Stimulated activated CD4-positive, alpha-beta T cell treated with anti-CD3 and anti-CD28 coated beads, Interleukin-12 subunit alpha, Interleukin-12 subunit beta, amount 100 ng/mL, for 4 hours (primary cell): ENCODE measurements at places on chromosomes 1 and 21.

GRCh38 chr1:225469051-225469450 lies 41.2 kb upstream of the LBR start:
- no peak for DNase-seq

GRCh38 chr1:198656500-198656932 lies 17.7 kb downstream of the PTPRC start:
- DNase-seq: peak; percentile 54

DNA sequence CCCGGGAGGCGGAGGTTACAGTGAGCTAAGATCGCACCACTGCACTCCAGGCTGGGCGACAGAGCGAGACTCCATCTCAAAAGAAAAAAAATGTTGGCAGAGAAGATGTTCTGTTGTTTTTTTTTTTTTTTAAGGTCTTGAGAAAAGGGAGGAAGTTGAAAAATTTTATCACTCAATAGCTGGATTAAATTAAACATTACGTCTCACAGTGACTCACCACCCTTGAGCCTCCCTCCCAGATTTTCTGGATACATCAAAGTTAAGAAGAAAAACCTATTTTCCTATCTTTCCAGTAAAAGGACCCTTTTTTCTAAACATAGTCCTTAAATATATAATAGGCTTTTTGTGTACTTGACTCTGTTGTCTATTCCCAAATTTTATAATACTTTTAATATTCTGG lies 35.5 kb downstream of the IFNAR1 start:
- no peak for DNase-seq

GRCh38 chr21:34939673-34940331 lies 109.3 kb downstream of the RUNX1 start:
- DNase-seq: no peak

DNA sequence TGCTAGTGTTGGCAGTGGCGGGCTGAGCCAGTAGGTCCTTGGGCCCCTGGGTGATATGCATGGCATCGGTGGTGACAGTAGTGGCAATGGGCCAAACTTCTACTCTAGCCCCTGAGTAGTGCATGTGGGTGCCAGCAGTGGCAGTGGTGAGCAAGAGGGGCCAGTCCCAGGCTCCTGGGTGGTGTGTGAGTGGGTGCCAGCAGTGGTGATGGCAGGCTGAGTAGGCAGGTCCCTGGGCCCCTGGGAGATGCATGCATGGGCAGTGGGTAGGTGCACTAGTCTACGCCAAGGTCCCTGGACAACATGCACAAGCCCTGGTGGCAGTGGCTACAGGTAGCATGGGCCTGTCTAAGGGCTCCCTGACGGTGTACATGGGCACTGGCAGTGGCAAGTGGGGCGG lies 24.6 kb upstream of the TTC22 start:
- no peak for DNase-seq

DNA sequence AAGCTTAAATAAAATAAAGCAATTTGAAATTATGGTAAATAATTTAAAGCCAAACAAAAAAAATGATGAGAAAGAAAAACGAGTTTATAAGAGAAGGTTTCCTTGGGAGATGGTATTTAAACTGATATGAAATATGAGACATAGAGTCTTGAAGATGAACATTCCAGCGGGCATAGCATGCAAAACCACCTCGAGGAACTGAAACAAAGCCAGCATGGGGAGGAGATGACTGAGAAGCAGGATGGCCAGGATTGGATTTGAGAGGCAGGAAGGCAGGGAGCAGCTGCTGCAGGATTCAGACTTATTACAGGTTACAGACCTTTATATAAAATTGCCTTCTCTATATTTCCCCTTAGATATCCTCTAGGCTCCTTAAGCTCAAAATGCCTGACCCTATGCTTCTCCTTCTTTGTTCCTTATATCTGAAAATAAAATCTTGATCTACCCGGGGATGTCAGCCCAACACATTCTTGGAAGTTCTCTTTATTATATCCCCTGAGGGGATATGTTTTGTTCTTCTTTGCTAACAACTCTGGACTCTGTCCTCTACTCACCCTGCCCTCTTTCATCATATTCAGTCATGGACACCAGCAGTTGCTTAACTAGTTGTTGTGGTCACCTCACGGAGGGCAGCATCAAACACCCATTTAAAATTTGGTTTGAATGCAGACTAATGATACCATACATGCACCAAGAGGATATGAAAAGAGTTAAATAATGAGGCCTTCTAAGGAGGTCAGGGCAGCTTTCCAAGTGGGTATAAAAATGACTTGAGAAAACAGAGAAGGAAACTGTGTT lies 719.1 kb upstream of the B3GALT2 start:
- DNase-seq: no peak

- no peak for DNase-seq
Observed at GRCh38 chr1:45259053-45259452, 52.6 kb upstream of the ZSWIM5 start.

DNA sequence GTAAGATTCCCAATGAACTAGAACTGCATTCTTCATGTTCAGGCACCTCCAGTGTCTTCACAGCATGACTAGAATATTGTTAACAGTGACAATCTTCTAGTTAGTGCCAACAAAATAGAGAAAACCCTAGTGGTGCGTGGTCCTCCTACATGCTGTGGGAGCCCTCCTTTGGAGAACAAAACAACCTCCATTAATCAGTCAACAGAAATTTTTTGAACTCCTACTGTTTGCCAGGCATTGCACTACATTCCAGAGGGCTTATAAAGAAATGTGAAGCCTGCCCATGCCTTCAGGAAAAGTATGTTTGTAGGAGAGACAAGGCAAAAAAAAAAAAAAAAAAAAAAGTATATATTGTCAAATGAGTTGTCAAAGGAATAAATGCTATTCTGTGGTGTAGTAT lies 252.7 kb downstream of the LRRC40 start:
- DNase-seq: no peak

GRCh38 chr1:56584910-56585528 lies 5.7 kb upstream of the PLPP3 start:
- no peak for DNase-seq

DNA sequence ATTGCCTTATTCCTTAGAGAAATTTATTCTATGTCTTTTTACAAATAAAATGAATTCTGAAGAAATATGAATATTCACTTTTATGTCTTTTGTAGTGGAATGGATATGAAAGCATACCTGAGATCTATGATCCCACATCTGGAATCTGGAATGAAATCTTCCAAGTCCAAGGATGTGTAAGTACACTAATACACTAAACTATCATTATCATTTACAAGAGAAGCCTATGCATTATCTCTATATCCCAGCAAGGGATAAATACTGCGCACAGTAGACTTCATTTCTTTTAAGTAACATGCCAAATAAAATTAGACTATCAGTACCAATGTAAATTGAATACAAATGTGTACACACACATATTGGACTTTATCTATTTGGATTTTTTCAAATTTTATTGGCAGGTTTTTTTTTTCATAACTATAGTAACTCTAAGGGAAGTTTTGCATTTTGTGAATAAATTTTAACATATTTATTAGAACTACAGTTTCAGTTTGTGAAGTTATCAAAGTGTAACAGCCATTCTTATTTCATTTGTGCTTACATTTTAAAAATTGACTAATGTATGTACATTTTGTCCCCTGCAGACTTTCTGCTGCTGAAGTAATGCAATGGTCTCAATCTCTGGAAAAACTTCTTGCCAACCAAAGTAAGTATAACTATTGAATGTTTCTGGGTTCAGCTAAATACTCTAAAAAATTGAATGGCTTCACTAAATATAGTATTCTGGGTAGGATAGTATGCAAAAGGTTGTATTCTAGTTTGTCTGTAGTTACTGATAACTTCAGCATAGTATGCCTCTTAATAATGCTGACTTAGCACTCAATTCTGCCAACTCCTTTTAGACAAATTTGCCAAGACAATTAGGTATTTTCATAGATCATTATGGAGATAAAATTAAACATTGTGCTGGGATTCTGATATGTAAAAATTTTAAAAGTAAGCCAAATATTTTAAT lies 894 bp downstream of the RGS1 start:
- DNase-seq: no peak

DNA sequence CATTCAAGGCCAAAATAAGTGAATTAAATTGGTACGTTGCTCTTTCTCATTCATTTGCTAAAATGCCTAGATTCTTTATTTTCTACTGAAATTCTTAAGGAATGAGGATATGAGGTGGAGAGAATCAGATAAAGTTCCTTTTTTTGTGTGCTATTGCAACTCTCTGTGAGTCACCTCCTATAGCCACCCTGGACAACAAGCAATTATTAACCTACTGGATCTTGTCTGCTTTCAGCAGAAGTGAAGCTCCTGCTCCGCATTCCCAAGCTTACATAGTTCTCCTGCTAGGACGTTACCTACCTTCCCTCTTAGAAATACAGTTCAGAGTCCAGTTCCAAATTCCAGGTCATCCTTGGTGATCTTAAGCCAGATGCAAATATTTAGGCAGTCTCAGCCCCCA lies 4.8 kb upstream of the KCNJ6 start:
- DNase-seq: no peak

GRCh38 chr1:25810341-25811299 lies 9.1 kb upstream of the MTFR1L start:
- peak; percentile 83 for DNase-seq

- no peak for DNase-seq
Observed at GRCh38 chr1:234613128-234613875, 3.3 kb upstream of the IRF2BP2 start.

- no peak for DNase-seq
Observed at GRCh38 chr1:2592672-2593071, 6.1 kb downstream of the PRXL2B start.

DNA sequence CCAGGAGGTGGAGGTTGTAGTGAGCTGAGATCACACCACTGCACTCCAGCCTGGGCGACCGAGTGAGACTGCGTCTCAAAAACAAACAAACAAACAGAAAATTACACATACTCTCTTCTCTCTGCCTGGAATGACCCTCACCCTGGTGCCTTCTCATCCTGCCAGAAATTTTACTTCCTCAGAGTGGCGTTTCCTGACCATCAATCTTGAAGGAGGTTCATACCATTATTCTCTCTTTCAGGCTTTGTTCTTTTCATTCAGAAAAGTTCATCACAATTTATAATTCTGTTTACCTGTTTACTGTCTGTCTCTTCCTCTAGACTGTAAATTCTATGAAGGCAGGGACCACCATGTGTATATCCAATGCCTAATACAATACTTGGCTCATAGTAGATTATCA lies 79.3 kb downstream of the RPS6KA1 start:
- no peak for DNase-seq

- no peak for DNase-seq
Observed at GRCh38 chr1:47621483-47621882, 183.6 kb downstream of the FOXD2 start.

GRCh38 chr1:150615346-150616201 lies 13.8 kb downstream of the ENSA start:
- no peak for DNase-seq

DNA sequence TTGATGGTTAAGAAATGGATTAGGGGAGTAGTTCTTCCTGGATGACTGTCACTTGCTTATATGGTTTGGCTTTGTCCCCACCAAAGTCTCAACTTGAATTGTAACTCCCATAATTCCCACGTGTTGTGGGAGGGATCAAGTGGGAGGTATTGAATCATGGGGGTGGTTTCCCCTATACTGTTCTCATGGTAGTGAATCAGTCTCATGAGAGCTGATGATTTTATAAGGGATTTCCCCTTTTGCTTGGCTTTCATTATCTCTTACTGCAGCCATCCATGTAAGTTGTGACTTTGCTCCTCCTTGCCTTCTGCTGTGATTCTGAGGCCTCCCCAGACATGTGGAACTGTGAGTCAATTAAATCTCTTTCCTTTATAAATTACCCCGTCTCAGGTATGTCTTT lies 1621.1 kb downstream of the MRPL39 start:
- DNase-seq: no peak

GRCh38 chr1:226360106-226360746 lies 47.7 kb downstream of the PARP1 start:
- DNase-seq: no peak

DNA sequence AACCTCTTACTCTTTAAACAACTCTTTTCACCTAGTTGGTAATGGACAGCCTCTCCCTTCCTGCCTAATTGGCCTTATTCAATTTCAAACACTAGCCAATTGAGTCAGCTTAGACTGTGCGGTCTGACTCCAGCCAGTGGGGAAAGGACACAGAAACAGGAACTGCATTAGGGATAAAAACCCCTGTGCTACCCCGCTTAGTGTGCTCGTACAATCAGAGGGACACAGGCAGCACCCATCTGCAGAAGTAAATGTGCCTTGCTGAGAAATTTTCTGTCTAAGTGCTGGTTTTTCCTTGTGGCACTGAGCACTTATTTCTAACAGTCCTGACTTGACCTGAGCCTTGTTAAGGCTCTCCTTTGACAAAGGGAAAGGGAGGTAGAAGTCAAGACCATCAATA lies 6.0 kb upstream of the CD2 start:
- DNase-seq: no peak

GRCh38 chr1:22922640-22923039 lies 50.0 kb downstream of the LACTBL1 start:
- no peak for DNase-seq

- DNase-seq: no peak
Observed at GRCh38 chr1:1157914-1158710, 15.6 kb upstream of the TTLL10 start.

GRCh38 chr21:42063191-42063570 lies 7.9 kb upstream of the UMODL1 start:
- no peak for DNase-seq
